ENCODE measurements at places on chromosomes 16 and 17.

DNA sequence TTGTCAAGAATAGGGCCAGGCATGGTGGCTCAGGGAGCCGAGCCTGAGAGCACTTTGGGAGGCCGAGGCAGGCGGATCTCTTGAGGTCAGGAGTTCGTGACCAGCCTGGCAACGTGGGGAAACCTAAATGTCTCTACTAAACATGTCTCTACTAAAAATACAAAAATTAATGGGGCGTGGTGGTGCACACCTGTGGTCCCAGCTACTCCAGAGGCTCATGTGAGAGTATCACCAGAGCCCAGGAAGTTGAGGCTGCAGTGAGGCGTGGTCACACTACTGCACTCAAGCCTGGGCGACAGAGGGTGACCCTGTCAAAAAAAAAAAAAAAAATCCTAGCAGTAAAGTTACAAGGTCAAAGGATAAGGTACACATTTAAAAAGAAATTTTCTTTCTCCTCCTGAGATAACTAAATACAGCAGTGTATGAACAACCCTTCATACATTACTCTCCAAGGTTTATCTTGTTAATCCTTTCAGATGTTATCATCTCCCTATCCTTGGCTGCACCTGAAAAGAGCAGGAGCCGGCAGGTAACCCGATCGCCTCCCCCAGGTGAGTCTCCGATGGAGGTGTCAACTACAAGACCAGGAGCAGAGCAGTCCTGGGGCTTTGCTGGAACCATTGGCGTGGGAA, 122.3 kb downstream of the GOSR1 start:
- no peak for DNase-seq

DNA sequence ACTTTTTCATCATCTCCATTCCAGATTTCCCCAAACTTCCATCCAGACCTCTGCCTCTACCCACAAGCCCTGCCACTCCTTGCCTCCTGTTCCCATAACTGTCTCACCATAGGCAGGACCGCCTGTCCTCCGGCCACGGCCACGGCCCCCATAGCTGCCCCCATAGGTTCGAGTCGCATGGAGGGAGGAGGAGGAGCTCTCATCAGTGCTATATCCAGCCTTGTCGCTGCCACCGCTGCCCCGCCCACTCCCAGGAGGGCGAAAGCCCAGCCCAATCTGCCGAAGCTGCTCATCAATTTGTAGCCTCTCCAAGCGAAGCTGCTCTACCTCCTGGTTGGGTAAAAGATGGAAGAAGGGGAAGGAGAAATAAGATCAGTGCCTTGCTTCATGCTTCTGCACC, 3.4 kb upstream of the SOX15 start:
- DNase-seq = no peak

GRCh38 chr17:42323268-42323773, 35.0 kb downstream of the STAT5A start:
- DNase-seq = no peak

GRCh38 chr16:754656-755055, 5.9 kb upstream of the MSLN start:
- no peak for DNase-seq

DNA sequence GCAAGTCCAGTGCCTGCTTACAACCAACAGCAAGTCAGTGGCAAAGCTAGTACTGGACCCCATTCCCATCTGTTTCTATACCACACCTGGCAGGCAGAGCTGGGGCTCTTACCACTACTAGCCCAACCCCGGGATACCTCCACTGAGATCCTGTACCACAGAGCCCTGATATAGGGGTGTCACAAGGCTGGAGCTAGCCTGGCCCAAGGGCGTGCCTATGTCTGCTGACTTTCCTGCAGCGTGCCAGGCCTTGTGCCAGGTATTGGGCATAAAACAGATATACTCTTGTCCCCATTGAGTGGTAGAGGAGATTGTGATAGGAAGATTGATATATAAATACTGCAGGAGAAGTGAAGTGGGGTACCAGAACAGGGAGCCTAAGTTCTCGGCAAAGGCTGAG, 44.4 kb downstream of the PLD6 start:
- DNase-seq = no peak

GRCh38 chr17:5629128-5629527, 44.8 kb upstream of the NLRP1 start:
- DNase-seq = no peak

DNA sequence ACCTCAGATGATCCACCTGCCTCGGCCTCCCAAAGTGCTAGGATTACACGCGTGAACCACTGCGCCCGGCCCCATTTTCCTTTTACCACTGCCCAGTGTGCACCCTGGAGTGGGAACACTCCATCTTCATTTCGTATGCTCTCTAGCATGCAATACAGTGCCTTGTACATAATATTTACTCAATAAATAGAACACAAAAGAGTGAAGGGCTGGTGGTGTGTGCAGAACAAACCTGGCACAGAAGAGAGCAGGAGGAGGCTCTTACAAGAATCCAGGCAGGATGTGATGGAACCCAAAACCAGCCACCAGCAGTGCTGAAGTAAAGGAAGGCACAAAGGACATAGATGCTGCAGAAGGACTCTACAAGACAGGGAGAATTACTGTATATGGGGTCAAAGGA, 7.3 kb downstream of the KRT37 start:
- DNase-seq = no peak

DNA sequence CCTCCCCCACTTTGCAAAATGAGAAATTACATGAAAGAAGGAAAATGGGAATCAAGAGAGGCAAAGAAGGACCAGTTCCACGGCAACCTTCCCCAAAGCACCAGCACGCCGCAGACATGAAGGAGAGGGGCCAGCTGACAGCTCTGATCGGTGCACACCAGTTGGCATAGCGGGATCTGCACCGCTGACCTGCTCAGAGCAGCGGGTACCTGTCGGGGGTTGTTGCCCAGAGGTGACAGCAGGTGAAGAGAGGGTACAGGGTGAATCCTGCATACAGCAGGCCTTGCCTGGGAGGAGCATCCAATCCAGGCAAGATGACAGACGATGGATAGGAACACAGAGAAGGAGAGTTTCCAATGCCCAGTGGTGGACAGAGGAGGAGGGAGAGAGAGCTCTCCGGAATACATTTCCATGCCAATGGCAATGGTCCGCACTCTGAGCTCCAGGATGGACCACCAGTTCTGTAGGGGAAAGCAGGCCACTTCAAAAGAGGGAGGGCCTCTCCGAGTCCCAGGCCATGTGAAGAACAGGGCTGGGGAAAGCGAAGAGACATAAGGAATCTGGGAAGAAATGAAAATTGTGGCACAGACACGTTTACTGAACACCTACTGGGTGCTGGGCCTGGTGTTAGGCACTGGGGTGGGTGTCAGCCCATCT, 24.0 kb downstream of the CEP295NL start:
- DNase-seq = no peak

DNA sequence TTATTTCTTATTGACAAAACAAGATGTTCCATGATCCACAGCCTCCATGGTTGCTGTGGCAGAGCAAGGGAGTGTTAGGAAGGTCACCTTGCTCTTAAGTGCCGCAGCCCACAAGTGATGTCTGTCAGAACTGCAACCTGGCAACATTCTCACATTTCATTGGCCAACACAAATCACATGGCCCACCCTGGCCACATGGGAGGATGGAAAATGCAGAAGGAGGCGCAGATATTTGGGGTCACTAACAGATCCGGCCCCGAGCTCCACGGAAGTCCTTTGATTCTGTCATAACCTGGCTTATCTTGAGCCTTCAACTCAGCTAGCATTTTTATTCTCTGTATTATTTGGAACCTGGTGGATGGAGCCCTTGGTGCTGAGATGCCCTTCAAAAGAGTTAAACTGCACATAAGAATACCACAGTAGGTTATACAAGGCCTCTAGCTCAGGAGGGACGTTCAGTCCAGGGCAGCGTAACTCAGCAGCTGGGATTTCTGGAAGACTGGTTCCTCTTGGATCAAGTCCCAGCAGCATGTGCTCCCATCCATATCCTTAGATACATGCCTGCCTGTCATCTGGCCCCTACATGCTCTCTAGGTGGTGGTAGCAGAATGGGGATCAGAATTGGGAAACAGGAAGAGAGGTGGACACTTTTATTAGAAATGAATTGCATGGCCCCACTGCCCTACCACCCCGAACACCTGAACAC, 508.1 kb downstream of the HAPSTR1 start:
- no peak for DNase-seq

DNA sequence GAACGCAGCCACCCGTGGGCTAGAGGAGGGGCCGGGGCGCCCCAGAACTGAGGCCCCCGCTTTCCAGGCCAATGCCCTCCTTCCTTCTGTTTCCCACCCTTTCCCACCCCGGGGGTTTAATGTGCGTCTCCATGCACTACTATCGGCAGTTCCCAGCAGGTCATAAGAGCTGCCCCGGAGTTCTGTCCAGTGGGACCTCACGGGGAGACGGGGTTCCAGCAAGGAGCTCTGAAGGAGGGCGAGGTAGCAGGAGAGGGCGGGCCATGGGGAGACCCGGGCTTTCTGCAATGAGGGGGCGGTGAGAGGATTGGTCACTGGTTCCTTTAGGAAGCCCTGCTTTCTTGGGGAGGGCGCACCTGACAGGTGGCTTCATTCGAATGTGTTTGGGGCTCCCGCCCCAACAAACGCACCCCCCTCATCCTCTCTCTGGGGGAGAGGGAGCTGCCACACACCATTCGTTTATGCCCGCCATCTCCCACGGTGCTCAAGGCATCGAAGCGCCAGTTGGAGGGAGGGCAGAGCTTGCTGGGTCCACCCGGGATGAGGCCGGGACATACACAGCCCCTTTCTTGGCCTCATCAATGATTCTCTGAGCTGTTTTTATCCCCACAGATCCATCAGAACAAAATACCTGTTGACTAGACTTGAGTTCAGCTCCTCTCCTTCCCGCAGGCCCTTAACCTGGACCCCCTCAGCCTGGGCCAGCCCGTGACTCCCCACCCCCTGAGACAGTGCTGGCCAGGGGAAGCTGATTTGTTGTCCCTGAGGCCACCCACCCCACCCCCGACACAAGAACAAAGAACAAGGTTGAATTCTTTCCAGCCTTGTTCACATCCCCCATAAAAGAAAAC, 44.1 kb downstream of the SLC7A5 start:
- DNase-seq = no peak

GRCh38 chr17:65312718-65313377, 175.7 kb downstream of the RGS9 start:
- DNase-seq = no peak

GRCh38 chr16:90077757-90078578, 837 bp upstream of the PRDM7 start:
- DNase-seq = no peak

- DNase-seq = no peak
These were observed 95.2 kb upstream of the AXIN2 start for GRCh38 chr17:65656390-65657250.

DNA sequence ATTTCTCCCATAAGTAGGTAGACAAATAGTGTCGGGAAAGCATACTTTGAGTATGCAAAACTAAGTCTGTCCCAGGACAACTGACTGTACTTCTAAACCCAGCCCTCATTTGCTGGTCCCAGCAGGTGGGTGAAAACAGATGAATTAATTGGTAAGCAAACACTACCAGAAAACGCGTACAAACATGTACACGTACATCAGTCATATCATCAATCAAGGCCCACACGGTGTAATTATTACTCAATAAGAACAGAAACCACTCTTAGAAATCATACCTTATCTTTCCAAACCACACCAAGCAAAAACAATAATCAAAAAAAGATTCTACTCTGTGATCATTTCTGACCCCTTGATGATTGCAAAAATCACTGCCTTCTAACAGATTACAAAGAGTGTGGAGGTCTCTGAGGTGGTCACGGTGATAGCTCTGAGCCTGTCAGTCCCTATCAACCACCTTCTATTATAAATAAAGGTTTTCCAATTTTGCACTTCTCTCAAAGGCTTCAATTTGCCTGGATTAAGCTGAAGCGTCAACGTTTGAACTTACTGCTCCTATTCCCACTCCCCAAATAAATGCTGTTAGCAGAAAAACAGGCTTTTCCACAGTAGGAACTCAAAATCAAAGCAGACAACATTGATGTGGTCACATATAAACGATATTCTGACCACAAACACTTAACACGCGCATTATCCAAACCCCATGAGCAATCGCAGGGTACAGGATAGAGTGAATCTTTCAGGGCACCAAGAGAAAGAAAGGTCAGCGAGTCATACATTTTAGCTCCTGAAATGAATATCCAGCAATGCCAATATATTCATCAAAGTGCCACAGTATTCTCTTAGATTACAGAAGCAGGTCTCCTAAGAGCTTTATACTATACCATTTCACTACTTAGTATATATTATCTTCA, 211.9 kb downstream of the STX8 start:
- DNase-seq = no peak

DNA sequence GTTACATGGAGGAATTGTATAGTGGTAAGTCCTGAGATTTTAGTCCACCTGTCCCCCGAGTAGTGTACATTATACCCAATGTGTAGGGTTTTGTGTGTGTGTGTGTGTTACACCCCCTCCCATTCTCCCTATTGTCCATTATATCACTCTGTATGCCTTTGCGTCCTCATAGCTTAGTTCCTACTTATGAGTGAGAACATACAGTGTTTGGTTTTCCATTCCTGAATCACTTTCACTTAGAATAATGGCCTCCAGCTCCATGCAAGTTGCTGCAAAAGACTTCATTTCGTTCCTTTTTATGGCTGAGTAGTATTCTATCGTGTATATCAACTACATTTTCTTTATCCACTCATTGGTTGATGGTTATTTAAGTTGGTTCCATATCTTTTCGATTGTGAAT, 635 bp upstream of the FA2H start:
- DNase-seq = no peak

GRCh38 chr16:84726669-84727467, 27.1 kb downstream of the USP10 start:
- DNase-seq = no peak

- no peak for DNase-seq
These were observed 280.1 kb upstream of the MON1B start for GRCh38 chr16:76910931-76911330.

DNA sequence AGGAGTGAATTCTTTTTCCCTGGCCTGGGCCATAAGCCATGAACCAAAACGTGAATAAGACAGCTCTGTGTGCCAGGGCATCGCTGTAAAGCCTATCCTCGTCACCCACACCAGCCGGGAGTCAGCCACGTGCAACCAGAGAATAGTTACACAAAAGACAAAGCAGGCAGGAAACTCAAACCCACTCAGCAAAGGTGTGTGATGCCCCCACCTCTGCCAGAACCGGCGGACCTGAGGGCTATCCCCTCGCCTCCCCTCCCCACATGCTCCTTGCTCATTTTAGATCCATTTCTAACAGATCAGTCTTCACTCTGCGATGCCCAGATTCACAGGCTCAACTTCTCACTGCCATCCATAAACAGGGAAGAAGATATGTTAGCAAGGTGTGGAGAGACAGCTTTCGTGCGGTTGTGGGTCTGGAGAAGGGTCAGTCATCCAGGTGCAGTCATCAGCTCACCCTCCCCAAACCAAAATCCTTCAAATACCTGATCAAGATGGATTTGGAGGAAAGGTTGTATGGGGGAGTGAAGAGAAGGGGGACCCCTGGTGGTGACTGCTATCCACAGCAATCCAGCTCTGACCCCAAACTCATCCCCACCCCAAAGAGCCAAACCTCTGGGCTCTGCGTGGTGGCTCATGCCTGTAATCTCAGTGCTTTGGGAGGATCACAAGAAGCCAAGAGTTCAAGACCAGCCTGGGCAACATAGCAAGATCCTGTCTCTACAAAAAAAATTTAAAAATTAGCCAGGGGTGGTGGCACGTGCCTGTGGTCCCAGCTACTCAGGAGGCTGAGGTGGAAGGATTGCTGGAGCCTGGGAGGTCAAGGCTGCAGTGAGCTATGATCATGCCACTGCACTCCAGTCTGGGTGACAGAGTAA, 219.2 kb downstream of the C16orf78 start:
- no peak for DNase-seq
